ENCODE measurements at places on chromosomes 13 and 19. TPM values are rescaled to one million over a fixed set of nuclear protein-coding genes. Genes with fewer than 3 reads are reported as not detected.
A peak's percentile ranks its signal among the peaks of the same experiment; 100 is the strongest.

- H3K27me3 ChIP-seq: peaks cover 22% of the 10 kb centered on the region
- H3K36me3 ChIP-seq: no peaks in the 10 kb centered on the region
- H3K27ac ChIP-seq: no peak overlapping the region
- no peak for DNase-seq
These were observed 23.1 kb downstream of the GNG7 start for GRCh38 chr19:2679439-2679838.

GRCh38 chr19:19214159-19214490, 2.4 kb downstream of the NCAN start:
- DNase-seq: peak; percentile 64
- H3K4me3 ChIP-seq: no peak overlapping the region
- no peak overlapping the region for H3K27ac ChIP-seq
- peaks cover 36% of the 10 kb centered on the region for H3K27me3 ChIP-seq
- H3K36me3 ChIP-seq: no peaks in the 10 kb centered on the region
- H3K4me1 ChIP-seq: peaks cover 5% of the 10 kb centered on the region

VSTM2B gene
- total RNA-seq: not detected

DNA sequence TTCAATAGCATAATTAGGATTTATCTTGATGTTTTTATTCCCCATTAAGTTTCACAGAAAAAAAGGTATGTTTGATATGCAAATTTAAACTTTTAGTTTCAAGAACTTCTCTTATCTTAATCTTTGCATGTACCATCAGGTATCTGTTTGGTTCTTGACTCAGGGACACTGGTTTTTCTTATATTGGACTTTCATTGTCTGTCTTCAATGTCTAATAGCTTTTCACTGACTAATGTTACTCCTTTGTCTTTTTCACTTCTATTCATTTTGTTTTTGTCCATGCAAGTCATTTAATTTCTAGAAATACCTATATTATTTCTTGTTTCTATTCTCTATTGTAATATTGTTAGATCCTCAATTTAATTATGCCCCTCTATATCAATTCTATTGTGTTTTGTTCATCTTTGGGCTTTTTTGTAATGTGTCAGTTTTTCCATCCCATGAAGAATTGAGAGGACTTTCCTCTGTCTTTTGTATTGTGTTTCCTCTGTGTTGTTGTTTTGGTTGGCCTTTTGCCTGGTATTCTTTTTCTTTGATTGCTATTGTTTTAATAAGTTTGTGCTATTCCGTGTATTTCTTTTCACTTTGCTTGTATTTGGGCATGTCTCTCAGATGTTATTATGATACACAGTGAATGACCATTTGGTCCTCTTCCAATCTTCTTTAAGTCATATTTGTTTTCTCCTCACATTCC, 58.3 kb upstream of the ANKRD10 start:
- no peak overlapping the region for H3K27ac ChIP-seq
- no peak for DNase-seq
- no peak overlapping the region for H3K4me3 ChIP-seq
- H3K4me1 ChIP-seq: no peaks in the 10 kb centered on the region
- H3K36me3 ChIP-seq: no peaks in the 10 kb centered on the region

DCT gene
- total RNA-seq: not detected

NLRP9 gene
- not detected for total RNA-seq

ZNF772 gene
- total RNA-seq: 19.4 TPM

ZNF208 gene
- total RNA-seq: not detected

Measured in A673 (cell line).